ENCODE measurements at places on chromosomes 16 and 17.
A peak's percentile ranks its signal among the peaks of the same experiment; 100 is the strongest.

- no peak for DNase-seq
These were observed 1.7 kb upstream of the MRPL12 start for GRCh38 chr17:81701288-81702071.

DNA sequence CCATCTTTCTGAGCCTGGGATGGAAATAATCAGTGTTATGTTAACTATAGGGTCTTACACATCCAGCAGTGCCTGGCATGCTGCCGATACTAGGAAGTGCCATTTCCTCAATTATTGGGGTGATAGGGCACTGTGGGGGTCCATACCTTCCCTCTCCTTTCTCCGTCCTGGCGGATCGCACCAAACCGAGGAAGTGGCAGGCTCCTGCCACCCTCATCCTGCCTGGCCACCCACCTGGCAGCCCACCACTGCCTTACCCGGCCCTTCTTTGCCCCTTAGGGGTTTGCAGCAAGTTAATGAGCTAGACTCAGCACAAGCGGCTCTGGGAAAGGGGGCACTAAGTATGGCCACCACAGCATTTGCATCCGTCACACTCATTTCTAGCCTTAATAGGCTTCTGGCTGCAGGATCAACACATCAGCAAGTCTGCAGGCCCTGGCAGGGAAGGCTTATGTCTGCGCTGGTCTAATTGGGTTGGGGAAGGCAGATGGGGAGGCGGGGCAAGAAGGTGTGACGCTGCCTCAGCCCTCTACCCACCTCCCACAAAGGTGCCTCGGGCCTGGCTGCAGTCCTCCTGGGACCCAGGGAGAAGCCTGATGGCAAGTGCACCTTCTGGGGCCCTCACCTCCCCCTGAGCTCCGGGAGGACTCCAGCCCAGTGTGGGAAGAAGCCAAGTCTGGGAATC is 28.6 kb downstream of the DCAKD start:
- DNase-seq: peak; percentile 58

DNA sequence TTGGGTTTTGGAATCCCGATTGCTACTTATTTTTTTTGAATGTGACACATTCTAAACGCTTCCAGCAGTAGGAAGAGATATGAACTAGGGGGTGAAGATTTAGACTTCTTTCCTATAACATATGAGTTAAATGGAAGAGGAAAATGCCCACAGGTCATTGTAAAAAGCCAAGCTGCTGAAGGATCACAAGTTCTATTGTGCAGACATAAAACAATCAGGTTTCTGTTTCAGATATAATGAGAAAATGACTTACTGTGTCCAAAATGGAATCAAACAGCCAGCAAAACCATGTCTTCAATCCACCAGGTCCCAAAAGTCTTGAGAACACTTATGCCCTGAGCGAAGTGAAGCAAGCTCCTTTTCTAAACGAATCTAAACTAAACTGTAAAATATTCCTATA is 157.0 kb upstream of the SOX9 start:
- DNase-seq: no peak

DNA sequence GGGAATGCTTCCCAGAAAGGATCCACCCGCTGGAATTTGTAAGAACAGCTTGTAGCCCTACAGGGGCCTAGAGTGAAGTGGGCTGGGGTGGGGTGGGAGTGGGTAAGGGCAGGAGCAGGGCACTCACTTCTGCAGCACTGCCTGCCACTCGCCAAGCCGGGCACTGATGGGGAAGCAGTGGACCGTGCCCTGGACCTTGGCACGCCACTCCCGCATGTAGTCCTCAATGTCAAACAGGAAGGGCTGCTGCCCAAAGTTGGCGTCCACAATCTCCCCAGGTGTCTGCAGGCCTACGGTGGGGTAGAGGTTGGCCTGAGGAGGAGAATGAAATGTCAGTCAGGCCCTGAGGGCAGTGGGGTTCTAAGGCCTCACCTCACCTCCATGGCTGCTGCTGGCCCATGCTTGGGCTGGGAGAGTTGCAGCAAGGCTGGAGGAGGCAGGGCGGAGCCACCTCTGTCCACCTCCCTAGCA is 15.7 kb upstream of the GFOD2 start:
- no peak for DNase-seq

DNA sequence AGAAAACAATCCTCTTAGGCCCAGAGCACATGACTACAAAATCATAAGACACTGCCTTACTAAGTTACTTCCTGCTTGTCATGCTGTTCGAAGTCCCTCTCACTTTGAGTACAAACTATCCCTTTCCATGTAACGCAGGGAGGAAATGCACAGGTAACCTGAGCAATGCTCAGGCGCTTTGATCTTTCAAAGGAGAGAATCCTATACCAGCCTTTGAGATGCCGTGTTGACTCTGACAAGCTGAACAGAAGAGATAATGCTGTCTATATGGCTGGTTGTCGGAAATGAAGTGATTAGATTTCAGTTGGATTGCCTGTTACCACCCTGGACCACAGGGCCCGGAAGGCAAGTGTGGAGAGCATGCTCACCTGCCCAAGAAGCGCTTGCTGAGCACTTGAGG is 75.9 kb downstream of the CDH11 start:
- no peak for DNase-seq

- DNase-seq: peak; percentile 51
These were observed 533.8 kb upstream of the CDH5 start for GRCh38 chr16:65832679-65833078.

GRCh38 chr16:19994466-19995170 is 79.1 kb downstream of the GPR139 start:
- DNase-seq: no peak

DNA sequence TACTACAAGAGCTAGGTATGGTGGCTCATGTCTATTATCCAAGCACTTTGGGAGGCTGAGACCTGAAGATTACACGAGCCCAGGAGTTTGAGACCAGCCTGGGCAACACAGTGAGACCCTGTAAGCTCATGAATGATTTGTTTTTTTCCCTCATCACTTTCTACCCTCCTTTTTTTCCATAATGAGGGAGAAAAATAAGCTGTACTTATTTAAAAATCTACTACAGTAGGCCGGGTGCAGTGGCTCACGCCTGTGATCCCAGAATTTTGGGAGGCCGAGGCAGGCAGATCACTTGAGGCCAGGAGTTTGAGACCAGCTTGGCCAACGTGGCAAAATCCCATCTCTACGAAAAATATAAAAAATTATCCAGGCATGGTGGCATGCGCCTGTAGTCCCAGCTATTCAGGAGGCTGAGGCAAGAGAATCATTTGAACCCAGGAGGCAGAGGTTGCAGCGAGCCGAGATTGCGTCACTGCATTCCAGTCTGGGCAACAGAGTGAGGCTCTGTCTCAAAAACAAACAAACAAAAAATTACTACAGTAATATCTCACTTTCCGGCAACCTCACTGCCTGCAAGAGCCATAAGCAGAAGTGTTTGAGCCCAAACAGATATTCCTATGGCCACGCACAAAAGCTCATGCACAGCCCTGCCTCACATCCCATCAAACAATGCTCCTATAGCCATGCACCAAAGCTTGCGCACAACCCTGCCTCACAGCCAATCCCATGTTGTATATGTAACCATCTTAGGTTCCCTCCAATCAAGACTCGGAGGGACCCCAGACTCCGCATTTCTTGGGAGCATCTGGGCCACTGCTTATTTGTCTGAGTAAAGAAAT is 37.4 kb downstream of the TK2 start:
- no peak for DNase-seq

- DNase-seq: no peak
These were observed 5.9 kb downstream of the ADAD2 start for GRCh38 chr16:84196727-84197394.

DNA sequence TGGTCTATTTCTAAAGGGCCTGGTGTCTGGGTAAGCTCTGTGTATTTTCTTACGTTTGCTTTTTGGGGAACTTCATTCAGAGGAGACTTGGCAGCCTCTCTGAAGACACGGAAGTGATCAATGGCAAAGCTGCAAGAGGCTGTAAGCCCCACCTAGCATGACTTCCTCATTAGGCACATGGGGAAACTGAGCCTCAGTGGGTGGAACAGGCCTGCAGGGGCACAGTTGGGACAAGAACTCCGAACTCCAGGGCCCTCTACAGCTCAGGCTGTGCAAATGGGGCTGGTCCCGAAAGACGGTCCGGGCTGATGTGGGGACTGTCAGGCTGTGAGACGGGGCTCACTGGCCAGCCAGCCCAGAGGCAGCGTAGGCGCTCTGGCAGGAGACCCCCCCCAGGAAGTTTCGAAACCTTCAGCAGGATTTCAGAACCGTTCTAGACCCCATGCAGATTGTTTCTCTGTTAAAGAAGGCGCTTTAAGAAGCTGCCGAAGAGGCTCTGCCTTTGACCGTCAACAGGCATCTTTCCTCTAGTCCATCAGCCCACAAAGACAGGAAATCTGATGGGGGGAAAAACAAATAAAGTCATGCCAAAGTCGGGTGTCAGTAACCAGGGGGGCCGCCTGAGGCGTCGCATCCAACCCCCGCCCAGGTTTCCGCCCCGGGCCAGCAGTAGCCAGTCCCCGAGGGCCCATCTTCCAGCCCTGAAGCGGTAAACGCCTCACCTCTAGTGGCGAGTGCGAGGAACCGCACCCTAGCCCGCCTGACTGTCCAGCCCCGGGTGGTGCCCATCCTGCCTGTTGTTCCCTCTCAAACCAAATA is 79.8 kb upstream of the TBC1D3K start:
- DNase-seq: peak; percentile 57

- no peak for DNase-seq
These were observed 12.2 kb downstream of the WSCD1 start for GRCh38 chr17:6082335-6082734.

- DNase-seq: no peak
These were observed 20.6 kb downstream of the B9D1 start for GRCh38 chr17:19341641-19342610.

DNA sequence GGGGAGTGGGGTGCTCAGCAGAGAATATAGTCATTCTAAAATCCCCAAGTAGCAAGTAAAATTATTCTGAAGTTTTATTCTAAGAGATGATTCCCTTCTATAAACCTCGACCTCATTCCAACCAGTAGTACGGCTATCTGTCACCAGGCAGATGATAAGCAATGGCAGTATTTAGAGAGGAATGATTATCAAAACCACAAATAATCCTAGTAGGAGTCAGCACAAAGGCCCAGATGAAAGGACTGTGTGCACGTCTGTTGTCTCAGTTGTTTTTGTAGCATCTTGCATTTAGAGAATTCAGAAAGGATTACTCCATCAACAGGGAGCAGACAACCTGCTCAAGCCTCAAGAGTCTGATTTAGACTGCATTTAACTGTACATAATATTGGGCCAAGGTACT is 21.2 kb downstream of the EZH1 start:
- no peak for DNase-seq

DNA sequence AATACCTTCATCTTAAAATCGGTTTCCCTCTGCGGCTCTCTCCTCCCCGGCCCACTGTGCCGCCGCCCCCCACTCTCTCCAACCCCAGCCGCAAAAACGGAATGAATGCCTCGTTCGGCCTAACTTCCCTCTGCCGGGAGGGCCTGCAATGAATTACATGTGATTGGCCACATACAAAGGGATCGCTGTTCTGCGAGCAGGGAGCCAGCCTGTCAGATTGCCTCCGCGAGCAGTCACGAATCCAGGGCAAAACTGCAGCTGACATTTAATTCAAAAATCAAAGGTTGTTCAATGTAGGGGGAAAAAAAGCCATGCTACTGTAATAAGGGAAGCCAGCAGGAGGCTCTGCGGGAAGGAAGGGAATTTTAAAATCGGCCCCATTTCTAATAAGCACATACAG is 84.9 kb downstream of the TBC1D16 start:
- no peak for DNase-seq

- no peak for DNase-seq
These were observed 16.7 kb downstream of the ZFPM1 start for GRCh38 chr16:88469615-88470395.

- peak; percentile 85 for DNase-seq
These were observed 75.9 kb upstream of the TNRC6C start for GRCh38 chr17:77882481-77883212.

GRCh38 chr17:47262586-47262985 is 9.0 kb downstream of the ITGB3 start:
- no peak for DNase-seq

DNA sequence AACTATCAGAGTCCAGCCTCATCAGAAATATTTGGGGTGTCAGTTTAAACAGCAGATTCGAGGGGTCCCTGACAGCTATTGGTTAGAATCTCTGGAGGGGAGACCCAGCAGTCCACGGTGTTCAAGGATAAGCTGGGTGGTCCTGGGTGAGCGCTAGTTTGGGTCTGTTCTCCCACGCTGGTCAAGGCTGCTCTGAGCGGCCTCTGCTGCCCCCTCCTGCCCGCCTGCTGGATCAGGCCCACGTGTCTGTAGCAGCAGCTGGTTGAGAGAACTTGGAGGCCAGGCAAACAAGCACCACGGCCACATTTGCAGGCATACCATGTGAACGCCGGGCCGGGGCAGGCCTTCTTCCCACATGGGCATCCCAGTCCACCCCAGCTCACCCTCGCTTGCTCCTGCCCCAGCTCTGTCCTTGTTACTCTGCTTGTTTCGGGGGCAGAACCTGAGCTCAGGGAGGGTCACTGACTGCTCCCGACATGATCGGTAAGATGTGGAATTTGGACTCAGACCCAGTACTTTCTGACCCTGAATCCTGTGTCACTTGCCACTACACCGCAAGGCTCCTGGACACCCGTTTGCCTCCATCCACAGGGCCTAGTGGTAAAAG is 7.4 kb downstream of the FOXF1 start:
- DNase-seq: peak; percentile 79

GRCh38 chr16:58160855-58161254 is 31.7 kb upstream of the CFAP20 start:
- no peak for DNase-seq

DNA sequence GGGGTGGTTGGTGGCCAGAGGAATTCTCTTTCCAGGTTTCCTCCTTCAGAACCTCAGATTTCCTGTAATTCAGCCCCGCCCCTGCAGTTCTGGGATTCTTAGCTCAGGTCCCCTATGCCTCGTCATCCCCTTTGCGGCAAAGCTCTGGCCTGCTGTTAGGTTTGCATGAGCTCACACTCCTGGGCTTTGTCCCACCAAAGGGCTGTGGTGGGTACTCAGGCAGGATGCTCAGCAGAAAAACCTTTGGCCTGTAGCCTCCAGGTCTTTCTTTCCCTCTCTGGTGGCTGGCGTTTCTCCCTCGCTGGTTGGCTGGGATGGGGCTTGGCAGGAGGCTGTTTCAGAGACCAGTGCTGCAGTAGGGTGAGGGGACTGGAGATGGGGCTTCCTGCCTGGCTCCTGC is 9.6 kb upstream of the PLEKHG4 start:
- DNase-seq: no peak

DNA sequence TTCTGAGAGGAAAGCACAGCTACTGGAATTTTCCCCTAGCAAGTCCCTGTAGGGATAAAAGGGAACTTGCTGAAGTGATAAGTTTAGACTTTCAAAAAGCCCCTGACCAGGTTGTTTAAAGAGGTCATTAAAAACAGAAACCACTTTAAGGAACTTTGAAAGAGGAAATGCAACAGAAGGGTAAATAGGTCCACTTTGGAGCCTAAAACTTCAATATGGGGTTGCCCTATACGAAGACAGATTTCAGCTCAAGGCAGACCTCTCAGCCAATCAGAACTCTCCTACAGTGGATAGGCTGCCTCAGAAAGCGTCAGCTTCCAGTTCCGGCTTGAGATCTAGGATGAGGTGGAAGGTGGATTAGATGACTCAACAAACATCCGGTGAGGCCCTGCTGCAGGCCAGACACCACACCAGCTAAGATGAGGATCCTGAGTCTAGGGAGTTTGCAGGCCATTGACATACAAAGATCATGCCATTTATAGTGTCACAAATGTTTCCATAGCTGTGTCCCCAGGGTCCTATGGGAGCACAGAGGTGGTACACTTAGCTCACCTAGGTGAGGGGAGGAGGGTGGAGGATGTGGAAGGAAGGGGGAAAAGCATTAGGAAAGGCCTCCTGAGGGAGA is 7.9 kb upstream of the MFSD6L start:
- no peak for DNase-seq

Data from BE2C (cell line).